ENCODE measurements at places on chromosomes 2 and 18.

DNA sequence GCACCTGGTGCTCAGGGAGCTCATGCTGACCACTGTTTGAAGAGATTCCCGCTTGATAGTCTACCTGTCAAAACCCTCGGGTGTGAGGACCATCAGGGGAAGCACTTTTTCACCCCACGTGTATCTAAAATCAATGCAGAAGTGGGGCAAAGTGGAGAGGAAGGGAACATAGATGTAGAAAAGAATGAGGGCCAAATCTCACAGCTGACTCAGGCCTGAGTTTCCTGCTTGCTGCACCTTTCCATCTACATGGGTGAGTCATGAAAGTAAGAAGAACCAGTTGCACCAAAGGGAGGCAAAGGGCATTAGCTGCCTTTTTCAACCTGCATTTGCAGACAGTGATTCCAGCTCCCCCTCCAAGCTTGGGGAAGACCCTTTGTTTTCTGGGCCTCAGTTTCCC, 100.2 kb upstream of the MYCN start:
- no peak for DNase-seq

GRCh38 chr2:105714141-105714540, 30.6 kb upstream of the NCK2 start:
- no peak for DNase-seq

DNA sequence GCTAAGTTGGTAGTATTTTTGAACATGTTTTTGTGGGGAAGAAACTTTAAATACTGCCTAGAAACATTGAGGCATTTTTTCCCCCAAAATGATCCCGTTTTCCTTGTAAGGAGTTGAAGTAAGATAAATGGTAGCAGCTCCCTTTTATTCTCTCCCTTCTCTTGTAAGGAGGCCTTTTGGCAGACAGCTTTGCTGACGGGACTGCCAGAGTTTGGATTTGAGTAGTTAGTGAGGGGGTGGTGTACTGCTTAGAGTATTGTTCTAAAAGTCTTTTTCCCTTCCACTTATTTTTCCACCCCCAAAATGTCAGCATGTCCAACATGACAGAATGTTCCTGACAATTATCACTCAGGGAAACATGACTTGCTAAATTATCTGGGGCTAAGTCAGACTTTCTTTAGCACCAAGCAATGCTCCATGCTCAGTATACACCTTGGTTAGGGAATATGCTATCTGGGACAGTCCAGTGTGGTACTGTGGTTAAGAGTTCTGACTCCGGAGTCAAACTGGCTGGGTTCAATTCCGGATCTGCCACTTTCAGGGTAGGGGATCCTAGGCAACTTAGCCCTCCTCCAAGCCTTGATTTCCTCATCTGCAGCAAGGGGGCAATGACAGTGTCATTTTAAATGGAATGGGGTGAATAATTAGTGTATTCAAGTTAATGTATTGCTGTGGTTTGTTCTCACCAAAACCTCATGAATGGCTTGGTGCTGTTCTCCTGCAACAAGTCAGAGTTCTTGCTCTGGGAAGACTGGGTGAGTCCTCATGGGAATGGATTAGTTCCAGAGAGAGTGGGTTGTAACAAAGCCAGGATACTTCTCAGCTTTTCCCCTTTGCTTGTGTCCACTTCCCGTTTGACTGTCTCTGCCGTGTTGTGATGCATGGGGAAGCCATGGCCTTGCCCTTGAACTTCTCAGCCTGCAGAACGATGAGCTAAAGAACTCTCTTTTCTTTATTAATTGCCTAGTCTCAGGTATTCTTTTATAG, 116.2 kb downstream of the TANC1 start:
- DNase-seq = peak; percentile 90

DNA sequence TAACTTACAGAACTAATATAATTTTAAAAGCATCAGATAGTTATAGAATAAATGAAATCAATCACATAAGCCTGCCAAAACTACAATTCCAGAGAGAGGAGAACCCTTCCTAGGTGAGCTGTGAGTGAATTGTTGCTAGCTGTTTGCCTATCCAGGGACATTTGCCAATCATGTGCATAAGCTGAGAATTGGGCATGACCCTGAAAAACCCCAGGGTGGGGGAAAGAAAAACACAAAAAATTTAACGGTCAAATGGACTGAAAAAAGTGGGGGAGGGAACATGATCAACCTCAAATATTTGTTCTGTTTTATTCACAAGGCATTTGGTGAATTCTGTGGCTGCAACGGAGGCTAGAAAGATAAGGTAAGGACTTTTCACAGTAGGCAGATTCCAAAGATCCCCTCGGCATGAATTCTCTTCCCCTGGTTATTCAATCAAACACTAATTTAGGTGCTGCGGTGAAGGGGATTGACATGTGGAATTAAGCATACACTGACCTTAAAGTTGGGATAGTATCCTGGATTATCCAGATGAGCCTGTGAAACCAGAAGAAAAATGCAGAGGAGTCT, 203.9 kb upstream of the RGPD4 start:
- DNase-seq = no peak

- DNase-seq = peak; percentile 60
Measured at GRCh38 chr2:73823916-73824523, 4.7 kb upstream of the STAMBP start.

DNA sequence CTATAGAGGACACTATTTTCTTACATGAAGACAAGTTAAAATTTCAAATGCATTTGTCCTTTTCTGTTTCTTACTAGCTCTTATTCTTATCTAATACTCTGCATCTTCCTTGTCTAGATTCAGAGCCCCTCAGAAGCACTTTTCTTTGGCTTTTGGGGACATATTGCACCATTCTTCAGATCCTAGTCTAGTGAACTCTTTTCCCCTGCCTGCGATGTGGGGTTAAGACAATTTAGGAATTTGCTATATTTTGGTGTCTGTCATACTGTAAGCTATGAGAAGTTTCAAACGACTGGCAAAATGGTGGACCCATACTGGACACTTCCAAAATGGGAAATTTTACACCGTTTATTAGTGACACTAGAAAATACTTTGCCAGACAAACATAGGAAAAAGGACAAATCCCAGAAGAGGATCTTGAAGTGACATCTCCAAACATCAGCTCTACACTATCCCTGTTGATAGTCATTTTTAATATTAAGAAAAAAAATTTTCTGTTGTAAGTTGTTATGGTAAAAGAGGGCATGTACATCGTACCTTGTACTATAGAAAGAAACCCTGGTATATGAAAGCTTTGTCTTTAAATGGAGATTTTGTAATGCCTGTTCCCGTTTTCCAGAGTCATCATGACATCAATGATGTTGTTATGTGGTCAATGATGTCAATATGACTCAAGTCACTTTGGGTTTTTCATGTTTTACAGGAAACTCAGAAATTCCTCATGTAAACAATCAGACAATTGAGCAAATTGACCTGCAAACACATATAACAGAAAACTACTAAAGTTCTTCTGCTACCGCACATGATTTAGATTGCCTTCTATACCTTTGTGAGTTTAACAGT, 4.4 kb upstream of the KYNU start:
- peak; percentile 75 for DNase-seq

DNA sequence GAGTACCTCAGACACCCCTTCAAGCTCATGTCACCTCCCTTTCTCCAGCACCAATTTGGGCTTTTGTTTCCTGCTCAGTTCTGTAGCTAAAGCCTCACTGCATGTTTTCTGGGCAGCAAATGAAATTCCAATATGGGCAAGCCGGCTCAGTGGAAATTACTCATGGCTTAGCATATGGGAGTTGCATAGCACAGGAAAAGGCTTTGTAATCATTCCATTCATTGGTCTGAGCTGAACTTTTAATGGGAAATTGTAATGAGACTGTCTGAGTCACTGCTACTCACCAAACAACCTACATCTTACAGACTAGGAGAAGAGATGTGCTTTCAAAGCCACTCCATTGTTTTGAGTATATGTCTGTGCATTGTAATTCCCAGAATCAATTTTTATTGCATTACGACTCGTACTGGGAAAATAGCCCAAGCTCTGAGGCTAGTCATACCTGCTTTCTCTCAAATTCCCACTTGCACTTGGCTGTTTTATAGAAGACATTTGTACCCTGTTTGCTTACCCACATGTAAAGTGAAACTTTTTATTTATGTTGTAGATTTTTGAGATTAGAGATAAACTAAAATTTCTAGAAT, 139.5 kb upstream of the LRATD1 start:
- peak; percentile 1 for DNase-seq

- DNase-seq = no peak
Measured at GRCh38 chr2:228681426-228681825, 499.9 kb upstream of the SPHKAP start.

DNA sequence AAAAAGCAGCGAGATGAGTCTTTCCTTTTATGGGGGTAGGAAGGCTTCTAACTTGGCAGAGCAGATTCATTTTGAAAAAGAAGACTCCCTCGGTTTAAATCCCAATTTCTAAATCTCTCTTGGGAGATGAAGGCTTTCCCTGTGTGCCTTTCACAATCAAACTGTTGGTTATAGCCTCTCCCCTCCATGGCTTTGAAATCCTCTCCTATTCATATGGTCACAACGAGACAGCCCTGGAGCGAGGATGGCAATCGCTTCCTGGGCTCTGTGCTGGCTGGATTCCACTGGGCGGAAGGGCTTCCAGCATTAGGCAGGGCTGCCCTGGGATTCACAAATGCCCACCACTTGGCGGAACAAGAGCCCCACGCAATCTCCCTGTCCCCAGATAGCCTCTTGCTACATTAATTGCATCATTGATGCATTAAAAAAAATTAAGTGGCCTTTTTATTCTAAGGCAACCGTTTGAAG, 1.6 kb downstream of the CAVIN2 start:
- DNase-seq = no peak

DNA sequence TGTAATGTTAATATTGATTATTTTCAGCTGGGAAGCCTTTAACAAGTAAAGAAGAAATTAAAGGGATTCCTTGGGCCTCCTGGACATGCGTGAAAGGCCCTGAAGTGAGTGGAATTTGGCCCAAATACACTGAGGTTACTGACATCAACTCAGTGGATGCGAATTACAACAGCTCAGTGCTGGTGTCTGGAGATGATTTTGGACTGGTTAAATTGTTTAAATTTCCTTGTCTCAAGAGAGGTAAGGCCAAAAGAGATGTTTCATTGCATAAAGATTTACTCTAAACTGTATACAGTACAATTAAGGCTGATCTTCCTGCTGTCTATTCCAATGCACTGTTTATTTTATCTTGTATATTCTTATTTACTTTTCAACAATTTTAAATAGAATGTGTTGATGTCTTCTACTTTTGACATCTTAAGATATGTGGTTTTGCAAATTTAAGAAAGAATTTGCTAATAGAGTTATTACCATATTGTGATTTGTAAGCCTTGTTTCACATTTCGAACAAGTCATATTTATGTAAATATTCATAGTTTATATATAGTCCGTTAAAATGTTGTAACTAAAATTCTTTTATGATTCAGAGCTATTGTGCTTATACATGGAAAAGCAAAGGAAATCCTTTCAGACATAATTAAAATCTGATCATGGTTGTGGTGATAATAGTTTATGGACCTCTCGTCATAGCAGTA, 130.3 kb downstream of the EML6 start:
- no peak for DNase-seq

DNA sequence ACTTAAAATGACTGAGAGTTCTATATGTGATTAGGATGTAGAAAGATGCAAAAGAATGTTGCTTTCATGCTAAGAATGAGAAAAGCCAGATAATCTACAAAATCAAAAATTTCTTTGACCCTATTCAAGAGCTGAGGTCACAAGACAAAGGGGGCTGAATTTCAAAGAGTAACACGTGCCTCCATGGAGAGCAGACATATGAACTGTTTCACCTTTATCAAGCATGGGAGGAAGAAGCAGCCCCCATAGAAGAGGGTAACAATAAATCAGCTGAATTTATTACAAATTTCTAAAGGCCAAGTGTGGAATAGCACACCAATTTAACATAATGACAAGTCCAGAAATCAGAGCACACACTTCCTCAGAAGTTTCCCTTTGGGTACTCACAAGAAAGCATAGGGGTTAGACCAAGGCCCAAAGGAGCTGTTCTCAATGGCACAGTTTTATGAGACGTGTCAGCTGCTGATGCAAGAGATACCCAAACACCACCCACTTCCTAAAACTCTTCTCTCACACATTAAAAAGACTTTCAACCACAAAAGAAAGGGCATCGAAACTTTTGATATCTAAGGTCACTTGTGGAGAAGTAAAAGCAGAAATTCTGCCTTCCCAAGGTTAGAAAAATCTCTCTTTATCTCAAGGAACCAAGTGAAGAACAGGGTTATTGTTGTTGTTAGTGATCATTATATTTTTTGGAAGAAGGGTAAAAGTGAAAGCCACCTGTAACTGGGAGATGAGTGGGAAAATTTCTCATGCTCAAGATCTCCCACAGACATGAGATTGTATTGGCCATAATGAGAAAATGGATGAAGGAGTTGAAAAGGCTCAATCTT, 950.1 kb downstream of the TRIB2 start:
- DNase-seq = no peak

- DNase-seq = no peak
Measured at GRCh38 chr2:46305767-46306166, 8.6 kb downstream of the EPAS1 start.

GRCh38 chr2:239181074-239181902, 219.5 kb downstream of the HDAC4 start:
- DNase-seq = no peak

DNA sequence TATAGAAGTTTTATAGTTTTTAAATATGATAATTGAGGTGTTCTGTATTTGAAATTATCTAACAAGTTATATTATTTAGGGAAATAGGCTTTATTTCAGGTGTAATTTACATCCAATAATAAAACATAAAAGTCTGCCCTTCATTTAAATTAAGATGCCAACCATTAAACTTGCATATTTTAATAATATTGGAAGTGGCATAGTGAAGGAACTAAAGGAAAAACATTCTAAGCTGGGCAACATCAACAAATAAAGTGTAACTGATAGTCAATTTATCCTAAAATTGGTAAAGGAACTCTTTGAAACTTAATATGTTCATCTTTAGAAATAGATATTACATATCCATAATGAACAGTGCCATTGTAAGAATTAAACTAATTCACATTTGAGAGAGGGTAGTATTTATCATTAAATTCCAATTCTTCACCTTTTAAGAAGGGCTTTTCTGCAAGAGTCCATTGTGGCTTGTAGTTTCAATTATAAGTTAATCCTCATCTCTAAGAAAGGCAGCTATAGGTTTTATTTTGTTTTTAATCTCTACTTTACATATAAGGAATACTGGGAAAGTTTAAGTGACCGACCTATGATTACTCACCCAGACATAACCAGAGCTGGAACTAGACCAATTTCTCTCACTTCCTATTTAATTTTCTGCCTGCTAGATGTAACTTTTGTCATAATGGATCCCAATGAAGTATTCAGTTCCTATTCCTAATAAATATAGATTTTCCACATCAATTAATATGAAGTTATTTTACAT, 401.6 kb downstream of the XIRP2 start:
- no peak for DNase-seq

GRCh38 chr2:235257590-235257989, 236.3 kb upstream of the AGAP1 start:
- DNase-seq = no peak

DNA sequence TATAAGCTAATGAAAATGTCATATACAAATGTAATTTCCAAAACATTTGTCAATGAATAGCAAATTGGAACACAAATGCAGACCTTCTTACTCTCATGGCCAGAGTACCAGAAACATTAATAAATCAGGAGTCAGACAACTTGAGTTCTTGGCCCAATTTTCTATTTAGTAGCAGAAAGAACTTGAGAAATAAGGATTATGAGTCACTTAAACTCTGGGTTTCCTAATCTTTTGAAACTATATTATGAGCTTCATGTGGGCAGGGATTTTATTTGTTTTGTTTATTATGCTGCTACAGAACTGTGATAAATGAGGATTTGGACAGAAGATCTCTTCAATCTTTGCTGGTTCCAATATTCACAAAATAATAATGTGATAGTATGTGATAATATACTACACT, 686.7 kb downstream of the NR4A2 start:
- no peak for DNase-seq
